Stimulated activated CD8-positive, alpha-beta memory T cell treated with anti-CD3 and anti-CD28 coated beads, Interleukin-7, amount 100 ng/mL, for 1 hour (primary cell): ENCODE measurements at places on chromosomes 2 and 18.

- DNase-seq, result no peak
These were observed 65.3 kb upstream of the TAF1B start for GRCh38 chr2:9778012-9778411.

GRCh38 chr2:194672994-194673393 lies 984.0 kb upstream of the SLC39A10 start:
- DNase-seq, result no peak

DNA sequence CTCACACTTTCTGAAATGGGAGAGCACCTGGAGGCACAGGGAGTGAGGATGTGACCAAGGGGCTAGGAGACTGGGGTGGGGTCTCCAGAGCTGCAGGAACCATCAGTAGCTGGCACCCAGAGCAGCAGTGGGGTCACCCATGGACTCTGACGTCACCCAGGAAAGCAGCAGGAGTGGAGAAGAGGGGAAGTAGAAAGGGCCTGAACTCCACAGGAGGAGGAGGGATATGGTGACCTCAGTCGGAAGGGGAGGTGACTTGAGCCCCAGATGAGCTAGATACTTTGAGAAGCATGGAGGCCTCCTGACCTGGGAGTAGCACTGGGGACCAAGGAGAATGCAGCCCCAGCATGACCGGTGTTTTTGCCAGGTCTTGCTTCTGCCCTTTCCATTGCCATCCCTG lies 8.8 kb downstream of the NMUR1 start:
- DNase-seq, result no peak

GRCh38 chr18:25005541-25006403 lies 346.2 kb downstream of the ZNF521 start:
- no peak for DNase-seq

DNA sequence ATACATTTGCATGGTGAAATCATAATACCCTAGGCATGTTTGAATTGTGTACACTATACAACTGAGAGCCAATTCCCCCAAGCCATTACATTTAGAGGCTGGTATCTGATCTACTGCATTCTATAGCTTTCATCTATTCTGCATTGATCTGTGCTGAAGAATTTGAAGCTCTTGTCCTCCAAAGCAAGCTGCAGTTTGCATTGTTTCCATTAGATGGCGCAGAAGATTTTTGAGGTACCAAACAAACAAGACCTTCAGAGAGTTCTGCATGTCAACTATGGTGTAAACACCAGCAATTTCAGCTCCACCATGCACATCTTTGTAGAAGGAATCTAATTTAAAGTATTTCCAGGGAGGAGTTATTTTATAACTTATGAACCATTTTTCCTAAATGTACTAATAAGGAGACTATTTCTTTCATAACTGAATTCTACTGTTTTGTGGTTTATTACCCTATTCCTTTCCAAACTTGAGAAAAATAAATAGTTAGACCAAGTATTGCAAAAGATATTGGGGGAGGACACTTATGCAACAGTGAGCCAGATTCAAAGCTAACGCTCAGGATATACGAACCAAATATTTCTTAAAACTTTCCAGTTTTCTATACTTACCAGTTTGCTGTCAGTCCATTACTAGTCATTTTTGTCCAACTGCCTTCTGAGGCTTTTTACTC lies 761.8 kb upstream of the ACVR2A start:
- no peak for DNase-seq

- no peak for DNase-seq
These were observed 48.3 kb downstream of the THUMPD2 start for GRCh38 chr2:39730685-39731302.

DNA sequence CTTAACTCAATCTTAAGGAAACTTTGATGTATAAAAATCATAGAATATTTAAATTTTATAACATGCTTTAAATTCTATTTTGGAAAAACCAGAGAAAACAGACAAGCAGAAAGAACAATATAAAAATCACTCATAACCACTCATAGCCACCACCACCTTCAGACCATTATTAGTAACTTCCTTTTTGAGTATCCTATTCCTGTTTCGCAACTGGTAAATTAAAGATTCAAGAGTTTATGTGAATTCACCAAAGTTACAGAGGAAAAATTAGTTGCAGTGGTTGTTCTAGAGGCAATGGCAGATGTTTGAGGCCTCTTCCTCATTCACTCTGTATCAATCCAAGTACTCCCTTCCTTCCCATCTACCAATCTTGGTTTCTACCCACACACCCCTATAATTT lies 49.3 kb upstream of the PROKR1 start:
- DNase-seq, result no peak
